ENCODE measurements at places on chromosomes 2 and 18.
A peak's percentile ranks its signal among the peaks of the same experiment; 100 is the strongest.

- no peak for DNase-seq
These were observed 25.4 kb downstream of the MAP4K4 start for GRCh38 chr2:101722864-101723263.

DNA sequence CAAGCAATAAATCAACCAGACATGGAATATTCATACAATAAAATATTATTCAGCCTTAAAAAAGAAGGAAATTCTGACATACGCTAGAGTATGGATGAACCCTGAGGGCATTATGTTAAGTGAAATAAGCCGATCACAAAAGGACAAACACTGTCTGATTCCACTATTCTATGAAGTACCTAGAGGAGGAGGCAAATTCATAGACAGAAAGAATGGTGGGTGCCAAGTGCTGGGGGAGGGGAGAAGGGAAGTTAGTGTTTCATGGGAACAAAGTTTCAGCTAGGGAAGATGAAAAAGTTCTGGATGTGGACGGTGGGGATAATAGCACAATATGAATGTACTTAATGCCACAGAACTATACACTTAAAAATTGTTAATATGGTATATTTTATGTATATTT is 19.8 kb downstream of the SMAD7 start:
- no peak for DNase-seq

DNA sequence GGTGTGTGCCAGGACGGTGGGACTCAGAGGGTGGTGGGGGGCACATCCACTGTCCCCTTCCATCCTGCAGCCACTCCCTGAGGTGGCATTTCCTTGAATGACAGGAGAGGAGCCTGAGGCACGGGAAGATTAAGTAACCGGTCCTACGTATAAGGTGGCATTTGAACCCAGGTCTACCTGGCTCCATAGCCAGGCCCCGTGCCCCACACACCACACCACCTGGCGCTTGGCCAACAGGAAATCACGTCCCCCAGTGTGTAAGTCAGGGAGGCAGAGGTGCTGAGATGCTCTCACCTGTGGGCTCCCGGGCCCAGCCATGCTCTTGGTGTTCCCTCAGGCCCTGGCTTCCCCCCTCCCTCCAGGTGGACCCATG is 53.7 kb downstream of the HPCAL1 start:
- no peak for DNase-seq

DNA sequence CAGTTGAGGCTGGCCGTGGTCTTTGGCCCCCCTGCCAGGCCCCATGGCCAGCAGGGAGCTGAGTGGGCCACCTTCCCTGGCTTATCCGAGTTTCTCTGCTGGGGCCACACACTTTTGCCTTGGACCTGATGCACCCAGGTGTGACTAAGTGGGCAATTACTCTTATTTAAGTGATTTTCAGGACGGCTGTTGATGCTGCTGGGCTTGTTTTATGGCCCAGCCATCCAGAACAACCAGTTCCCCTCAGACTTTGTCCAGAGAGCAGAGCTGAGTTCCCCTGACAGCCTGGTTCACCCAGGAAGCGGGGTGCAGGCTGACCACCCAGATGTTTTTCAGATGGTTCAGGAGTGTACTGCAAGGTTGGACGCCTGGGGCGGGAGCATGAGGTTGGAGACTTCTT is 68.8 kb downstream of the GLI2 start:
- DNase-seq: no peak

DNA sequence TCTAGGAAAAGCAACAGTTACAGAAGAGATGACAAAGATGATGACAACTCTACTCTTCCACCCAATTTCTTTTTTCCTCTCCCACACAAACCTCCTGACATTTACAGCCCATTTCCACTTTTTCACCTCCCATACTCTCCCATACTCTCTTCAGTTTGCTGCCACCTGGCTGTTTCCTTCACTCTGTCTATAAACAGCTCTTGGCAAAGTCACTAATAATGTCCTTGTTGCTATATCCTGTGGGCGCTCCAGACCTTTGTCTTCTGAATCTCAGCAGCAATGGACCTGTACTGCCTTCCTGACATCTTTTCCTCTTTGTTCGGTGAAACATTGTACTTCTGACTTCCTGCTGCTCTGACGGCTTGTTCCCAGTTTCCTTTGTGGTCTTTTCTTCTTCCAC is 60.7 kb upstream of the CAVIN2 start:
- no peak for DNase-seq

- peak; percentile 33 for DNase-seq
These were observed 8.6 kb upstream of the RNF152 start for GRCh38 chr18:61901323-61901986.

DNA sequence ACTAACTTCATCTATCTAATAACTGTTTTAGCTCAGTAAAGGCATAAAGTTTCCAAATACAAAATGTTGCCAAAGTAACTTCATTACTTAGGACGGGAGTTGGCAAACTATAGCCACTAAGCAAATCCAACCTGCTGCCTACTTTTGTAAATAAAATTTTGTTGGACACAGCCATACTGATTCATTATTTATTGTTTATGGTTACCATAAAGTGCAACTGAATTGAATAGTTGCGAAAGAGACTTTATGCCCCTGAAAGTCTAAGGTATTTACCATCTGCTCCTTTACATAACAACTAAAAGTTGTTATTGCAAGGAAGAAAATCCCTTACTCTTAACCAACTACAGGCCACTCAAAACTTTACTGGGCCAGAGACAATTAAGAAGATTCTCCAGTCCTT is 256.7 kb upstream of the RBBP8 start:
- no peak for DNase-seq

GRCh38 chr2:42598656-42599055 is 30.2 kb downstream of the MTA3 start:
- DNase-seq: no peak

DNA sequence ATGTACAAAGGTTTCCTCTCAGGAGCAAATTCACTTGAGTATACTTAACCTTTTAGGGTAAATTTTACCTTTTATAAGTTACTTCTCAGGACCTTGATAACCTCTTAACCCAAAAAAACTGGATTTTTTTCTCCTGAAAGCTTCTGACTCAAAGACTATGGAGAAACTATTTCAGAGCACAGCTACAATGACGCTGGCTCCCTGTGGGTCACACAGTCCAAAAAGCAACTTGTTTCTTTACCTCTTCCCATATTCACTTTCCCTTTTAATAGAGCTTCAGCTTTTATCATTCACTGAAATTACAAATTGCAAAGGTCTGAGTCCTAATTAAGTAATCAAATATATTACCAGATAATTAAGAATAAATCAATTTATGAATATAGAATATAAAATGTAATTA is 32.4 kb downstream of the GTF3C3 start:
- no peak for DNase-seq

DNA sequence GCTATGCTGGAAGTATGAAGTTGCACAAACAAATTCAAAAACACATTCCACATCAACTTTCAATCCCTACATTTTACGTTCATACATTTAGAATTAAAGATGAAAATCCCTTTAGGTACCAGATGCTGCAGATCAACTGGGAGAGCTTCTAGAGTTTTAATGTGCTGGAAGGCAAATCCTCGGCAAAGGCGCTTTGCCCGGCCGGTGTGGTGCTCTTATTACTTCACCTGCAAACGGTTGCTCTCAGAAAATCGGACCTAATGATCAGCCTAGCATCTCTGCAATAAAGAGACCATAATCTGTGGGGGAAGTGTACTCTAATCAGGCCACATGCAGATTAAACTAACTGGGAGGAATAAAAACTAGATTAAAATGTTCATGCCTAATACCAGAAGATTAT is 513.8 kb downstream of the ZEB2 start:
- no peak for DNase-seq

- no peak for DNase-seq
These were observed 266.3 kb downstream of the MEIS1 start for GRCh38 chr2:66701251-66701650.

GRCh38 chr2:112686348-112687217 is 34.2 kb upstream of the NT5DC4 start:
- no peak for DNase-seq

Measured in activated CD4-positive, alpha-beta T cell treated with anti-CD3 and anti-CD28 coated beads, Interleukin-2, amount 50 U/mL, for 24 hours (primary cell).